ENCODE measurements at places on chromosomes 3 and 15. TPM values are rescaled to one million over a fixed set of nuclear protein-coding genes. Genes with fewer than 3 reads are reported as not detected.

DNA sequence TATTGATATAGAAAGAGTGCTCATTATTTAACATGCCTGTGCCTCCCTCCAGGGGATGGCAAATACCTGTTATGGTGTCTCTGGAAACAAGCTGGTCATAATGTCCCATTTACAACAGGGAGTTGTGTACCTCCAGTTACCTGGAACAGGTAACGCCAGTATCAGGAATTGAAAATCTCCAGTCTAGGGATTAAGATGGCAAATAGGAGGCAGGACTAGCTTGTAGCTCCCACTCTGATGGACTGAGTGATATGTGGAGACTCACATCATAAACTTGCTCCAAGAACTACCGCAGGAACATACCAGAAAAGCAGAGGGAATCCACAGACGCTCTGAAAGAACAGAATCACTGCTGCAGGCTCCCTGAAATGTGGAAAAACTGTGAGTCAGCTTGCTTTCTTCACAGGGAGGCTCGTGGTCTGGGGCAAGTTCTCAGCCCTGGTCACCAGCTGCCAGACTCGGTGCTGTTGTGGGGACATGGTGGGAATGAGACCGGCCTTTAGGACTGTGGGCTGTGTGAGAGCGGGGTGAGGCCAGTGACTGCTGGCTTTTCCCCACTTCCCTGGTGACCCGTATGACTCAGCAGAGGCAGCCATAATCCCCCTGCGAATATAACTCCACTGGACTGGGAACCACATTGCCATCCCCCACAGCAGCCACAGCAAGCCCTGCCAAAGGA, 97.4 kb downstream of the KCNAB1 start:
- peak; percentile 39 for DNase-seq

DNA sequence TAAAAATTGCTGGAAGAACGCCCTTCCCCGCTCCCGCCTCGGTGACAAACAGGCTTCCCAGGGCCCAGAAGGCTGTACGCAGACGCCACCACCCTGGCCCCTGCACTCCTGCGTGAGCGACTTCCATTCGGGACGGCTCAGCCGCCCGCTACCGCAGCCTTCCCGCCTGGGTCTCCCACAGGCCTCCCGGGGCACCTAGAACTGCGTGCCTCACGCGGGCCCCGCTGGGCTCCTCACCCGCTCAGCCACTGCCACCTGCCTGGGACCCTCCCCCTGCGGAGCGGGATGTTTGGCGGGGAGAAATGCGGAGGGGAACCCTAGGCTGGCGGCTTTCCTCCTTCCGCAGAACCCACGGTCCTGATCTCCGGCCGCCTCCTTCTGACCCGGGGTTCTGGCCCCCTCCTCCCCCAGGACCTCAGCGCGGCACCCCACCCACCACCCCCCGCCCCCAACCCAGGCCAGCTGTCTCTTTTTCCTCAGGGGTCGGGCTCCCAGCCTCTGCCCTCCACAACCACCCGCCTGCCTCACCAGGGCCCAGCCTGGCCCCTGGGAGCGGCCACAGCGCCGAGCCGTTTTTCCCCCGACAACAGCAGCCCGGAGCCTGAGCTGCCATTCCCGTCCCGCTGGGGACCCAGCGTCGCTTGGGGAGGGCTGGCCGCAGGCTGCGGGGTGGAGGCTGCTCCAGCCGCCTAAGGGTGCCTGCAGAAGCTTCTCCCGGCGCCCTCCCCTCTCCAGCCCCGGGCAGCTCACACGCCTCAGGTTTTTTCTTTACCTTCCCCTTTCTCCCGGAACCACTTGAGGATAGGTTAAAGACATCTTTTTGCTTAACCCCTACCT, 27.6 kb upstream of the RAB7A start:
- no peak for DNase-seq

DNA sequence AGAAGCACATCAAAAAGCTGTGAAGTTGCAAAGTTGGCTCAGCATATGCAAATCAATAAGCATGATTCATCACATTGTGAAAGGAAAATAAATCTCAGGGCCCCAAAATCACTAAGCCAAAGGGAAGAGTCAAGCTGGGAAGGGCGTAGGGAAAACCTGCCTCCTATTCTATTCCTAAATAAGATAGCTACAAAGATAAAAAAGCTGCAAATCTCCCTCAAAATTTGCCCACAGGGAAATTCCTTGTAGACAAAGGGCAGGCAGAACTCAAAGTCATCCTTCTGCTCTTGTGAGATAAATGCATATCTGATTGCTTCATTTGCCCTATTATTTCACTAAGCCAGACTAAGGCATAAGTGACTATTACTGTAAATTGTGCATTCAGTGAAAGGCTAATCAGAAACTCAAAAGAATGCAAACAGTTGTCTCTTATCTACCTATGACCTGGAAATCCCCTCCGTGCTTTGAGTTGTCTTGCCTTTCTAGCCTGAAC, 30.5 kb upstream of the CCNL1 start:
- DNase-seq, result no peak

DNA sequence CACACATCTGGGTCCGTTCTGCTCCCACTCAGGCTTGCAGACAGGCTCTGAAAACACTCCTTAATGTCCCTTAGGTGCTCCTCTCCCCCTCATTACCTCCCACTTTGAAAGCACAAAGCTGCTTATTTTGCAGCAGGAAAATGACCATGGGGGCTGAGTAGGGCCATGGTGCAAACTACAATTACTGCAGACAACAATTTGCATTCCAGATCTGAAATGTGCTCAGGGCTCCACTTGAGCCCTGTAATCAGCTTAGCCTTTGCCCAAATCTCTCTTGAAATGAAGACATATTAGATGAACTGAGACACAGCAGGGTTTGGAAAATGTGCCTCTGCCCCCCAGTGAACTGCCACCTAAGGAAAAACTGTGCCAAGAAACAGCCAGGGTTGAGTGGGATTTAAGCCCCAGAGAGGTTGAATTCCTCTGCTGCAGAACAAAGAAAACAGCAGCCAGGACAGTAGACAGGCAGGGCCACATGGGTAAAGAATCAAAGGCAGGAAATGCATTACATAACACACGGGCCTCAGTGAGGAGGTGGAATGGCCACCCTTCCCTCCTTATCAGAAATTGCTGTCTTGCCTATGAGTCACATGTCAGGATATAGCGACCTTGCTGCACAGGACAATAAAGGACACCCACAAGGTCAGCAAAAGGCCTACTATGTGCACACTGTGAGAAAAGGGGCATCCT, 126.8 kb upstream of the ARHGEF3 start:
- peak; percentile 28 for DNase-seq

DNA sequence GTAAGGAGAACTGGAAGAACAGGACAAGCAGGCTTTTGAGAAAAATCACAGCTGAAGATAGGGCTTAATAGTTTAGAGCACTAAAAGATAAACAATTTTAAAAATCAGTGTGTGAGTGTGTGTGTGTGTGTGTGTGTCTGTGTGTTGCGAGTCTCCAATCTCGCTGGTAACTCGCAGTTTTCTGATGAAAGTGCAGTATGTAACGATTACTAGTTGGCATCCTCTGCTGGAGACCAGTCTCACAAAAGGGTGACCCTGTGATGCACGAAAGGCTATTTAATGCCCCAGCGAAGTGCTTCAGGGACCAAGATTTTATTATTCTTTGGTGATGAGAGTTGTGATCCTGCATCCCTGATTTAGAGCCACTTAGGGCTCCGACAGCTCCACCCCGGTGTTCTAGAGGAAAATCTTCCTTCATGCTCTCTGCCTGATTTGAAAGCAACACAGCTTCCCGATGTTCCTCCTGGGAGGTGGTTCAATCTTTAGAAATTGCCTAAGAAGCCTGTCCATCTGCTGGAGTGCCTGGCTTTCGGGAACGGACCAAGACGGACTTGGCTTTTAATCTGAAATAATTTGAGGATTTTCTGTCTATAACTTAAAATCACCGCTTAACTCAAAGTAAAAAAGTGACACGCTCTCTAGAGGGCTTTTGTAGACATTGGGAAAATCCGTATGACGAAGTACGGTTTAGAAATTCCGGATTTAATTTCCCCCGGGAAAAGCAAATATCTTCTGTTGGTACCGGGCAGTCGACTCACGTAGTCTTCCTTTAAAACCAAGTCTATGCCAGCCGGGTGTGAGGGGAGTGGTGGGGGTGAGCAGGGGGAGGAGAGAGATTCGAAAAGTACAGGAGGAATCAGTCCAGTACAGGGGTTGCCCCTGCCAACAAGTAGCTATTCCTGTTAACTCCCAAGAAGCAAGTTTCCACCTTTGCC, 1.1 kb upstream of the ALCAM start:
- DNase-seq, result peak; percentile 89

- DNase-seq, result no peak
These were observed 1.4 kb upstream of the MUC13 start for GRCh38 chr3:124935794-124936542.

DNA sequence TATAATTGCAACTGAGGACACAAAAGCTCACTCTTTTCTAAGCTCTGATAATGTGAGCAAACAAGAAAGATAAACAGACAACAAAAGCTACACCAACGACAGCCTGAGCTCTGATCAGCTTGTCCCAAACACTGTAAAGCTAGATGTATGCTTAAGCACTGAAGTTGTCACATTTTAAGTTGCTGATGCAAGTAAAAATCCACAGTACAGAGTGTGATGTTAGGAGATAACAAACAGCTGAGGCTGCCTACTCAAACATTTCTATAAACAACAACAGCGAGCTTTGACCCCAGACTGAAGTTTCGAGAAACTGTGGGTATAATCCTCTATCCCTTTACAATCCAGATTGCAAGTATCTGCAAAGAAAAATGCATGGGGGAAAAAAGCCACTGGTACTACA, 10.7 kb downstream of the MTHFS start:
- DNase-seq, result no peak

DNA sequence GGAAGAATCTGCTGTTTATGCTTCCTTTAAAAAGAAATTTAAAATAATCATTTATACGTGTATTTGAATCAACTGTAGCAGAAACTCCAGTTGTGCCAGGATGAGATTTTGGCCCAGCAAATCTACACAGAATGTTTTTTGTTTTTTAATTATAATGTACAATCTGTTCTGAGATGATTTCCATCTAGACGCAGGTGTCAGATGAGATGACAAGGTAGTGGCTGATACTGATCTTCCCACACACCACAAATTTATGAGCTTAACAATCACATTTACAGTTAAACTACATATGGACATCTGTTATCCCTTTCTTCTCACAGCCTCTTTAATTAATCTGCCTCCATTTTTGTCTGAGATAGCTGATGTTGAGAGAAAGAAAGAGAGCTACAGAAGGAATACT, 23.6 kb downstream of the DCLK3 start:
- DNase-seq, result no peak

DNA sequence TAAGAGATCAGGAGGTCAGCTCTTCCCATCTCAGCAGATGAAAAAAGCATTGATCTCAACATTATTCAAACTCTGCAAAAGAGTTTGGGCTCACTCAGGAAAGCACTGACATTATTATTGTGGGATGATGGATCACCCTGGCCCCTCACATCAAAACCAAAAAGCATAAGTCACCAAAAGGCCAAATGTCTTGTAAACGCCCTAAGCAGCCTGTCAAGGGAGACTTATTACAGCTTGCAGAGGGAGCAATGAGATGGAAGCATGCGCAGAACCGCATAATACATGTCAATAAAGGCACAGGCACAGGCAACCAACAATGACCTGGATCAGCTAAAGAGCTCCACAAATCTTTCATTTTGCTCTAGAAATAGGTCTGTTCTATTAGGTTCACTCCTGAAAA, 4.6 kb downstream of the FSIP1 start:
- no peak for DNase-seq

DNA sequence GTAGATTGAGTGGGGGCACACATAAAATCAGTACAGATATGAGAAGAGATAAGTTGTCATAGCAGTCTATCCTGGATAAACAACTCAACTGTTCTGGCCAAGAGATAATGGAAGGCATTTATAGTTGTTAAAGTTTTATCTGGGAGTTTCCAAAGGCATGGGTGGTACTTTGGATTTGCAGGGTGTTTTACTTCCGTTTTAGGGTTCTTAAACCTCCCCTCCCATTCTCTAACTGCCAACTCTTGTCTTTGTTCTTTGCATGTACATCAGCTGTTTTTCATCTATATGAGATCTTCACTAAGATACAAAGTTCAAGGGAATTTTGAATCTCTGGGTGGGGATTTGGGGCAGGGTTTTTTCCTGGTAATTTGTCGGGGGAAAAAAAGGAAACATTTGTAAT, 174.7 kb upstream of the CGNL1 start:
- no peak for DNase-seq

DNA sequence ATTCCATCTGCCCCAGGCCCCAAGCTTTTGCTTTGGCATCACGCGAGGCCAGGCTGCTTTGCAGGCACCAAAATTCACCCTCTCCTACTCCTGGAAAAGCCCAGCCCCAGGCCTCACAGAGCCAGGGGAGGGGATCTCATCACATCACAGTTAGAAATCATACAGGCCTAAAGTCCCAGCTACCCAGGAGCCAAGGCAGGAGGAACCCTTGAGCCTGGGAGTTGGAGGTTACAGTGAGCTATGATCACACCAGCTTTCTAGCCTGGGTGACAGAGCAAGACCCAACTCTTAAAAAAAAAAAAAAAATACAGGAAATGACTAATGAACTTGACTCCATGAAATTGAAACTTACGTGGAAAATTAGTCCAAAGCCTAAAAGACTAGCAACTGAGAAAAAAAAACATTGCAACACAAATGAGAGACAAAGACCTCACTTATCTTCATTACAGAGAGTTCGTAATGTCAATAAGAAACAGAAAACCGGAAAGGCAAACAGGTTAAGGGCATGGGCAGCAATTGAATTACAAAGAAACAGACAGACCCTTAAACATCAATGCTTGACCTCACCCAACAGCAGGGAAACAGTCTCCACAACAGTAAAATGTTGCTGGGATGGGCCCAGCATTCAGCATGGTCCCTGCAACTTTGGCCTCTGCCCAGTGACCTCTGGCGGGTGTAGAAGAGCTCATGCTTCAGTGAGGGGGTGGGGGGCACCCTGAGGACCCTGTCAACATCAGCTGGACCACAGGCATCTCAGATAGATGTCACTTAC, 151.5 kb downstream of the LRRK1 start:
- DNase-seq, result peak; percentile 70

- no peak for DNase-seq
These were observed 4.3 kb downstream of the PEAK1 start for GRCh38 chr15:77415450-77416147.

DNA sequence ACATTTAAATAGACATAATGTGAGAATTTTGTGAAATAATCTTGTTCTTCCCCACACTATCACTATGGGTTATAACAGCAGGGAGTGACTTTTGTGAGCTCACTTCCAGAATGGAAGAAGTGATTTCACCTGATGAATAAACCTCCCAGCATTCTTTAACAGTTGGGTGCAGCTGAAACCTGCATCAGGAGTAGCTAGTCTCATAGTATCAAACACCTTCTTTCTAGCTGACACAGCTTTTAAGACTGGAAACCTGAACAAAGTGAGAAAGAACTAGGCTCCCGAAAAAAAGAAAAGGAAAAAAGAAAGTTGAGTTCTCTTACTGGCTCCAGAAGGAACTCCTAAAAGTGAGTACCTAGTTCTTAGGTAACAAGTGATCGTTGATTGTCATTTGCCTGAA, 61.1 kb upstream of the UNC13C start:
- DNase-seq, result no peak

- DNase-seq, result no peak
These were observed 106.0 kb downstream of the PTPRG start for GRCh38 chr3:61667383-61667782.

SLC7A14 gene
- total RNA-seq, result 0.34 TPM

CDCP1 gene
- 23.0 TPM for total RNA-seq

CACNA2D2 gene
- not detected for total RNA-seq

DPPA4 gene
- total RNA-seq, result 0.06 TPM

Data from LHCN-M2 (cell line).